ENCODE measurements at places on chromosomes 13 and 19. TPM values are rescaled to one million over a fixed set of nuclear protein-coding genes. Genes with fewer than 3 reads are reported as not detected.

GNA15 gene
- total RNA-seq: 6.2 TPM

KLK8 gene
- not detected for total RNA-seq

CYP2A6 gene
- total RNA-seq: 0.41 TPM

C19orf81 gene
- 0.98 TPM for total RNA-seq

USHBP1 gene
- not detected for total RNA-seq

ZNF112 gene
- total RNA-seq: 4.3 TPM

PTPRH gene
- total RNA-seq: 42.8 TPM

IZUMO2 gene
- not detected for total RNA-seq

KLK3 gene
- not detected for total RNA-seq

C13orf42 gene
- not detected for total RNA-seq

LYPD5 gene
- total RNA-seq: 0.87 TPM

PDE4A gene
- 25.8 TPM for total RNA-seq

UFM1 gene
- 34.6 TPM for total RNA-seq

PTGER1 gene
- total RNA-seq: 2.2 TPM

FSTL3 gene
- total RNA-seq: 32.5 TPM

RNF113B gene
- total RNA-seq: not detected

FGF9 gene
- not detected for total RNA-seq

ALOX5AP gene
- 2.1 TPM for total RNA-seq

PNMA8A gene
- total RNA-seq: not detected

All from Panc1 (cell line).